Astrocyte of the spinal cord (primary cell): ENCODE measurements at places on chromosomes 4 and X.
A peak's percentile ranks its signal among the peaks of the same experiment; 100 is the strongest.

DNA sequence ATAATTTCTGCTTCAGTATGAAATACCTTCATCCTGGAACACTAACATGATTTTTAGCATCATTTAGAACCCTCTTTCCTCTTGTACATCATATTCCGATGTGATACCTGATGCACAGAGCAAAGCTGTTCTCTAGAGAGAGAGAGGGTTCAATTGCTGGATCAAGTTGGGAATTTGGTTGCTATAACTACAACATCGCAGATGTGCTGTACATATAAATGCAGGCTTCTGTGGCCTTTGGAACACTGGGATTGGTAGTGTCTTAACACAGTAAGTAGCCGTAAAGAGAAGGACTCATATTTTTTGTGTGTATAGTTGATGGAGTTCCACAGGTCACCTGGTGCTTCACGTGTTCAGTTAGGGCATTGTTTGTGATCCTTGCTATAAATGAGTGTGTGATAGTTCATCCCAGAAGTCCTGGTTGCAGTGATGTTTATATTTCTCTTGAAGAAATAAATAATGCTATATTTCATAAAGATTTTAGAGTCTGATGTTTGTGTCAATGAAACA lies 119.2 kb downstream of the RAPGEF2 start:
- DNase-seq = no peak

- DNase-seq = peak; percentile 68
Observed at GRCh38 chr4:167713756-167714155, 378.6 kb upstream of the ANXA10 start.

- no peak for DNase-seq
Observed at GRCh38 chr4:72768364-72768763, 199.3 kb upstream of the ADAMTS3 start.

DNA sequence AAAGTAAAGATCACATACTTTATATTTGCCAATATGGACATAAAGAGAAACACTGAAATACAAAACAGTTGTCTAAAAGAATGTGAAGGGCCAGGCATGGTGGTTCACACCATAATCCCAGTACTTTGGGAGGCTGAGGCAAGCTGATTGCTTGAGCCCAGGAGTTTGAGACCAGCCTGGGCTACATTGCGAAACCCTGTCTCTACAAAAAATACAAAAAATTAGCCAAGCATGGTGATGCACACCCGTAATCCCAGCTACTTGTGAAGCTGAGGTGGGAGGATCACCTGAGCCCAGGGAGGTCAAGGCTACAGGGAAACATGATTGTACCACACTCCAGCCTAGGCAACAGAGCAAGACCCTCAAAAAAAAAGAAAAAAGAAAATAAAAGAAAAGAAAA lies 11.8 kb downstream of the RBM47 start:
- no peak for DNase-seq

GRCh38 chr4:74830928-74831327 lies 36.6 kb upstream of the BTC start:
- no peak for DNase-seq

GRCh38 chr4:12734586-12734985 lies 749.6 kb downstream of the RAB28 start:
- DNase-seq = no peak

GRCh38 chrX:44422631-44423030 lies 79.2 kb upstream of the EFHC2 start:
- no peak for DNase-seq

GRCh38 chr4:3712112-3712805 lies 53.9 kb upstream of the ADRA2C start:
- no peak for DNase-seq

- DNase-seq = no peak
Observed at GRCh38 chr4:47427935-47428334, 35.6 kb downstream of the COMMD8 start.

DNA sequence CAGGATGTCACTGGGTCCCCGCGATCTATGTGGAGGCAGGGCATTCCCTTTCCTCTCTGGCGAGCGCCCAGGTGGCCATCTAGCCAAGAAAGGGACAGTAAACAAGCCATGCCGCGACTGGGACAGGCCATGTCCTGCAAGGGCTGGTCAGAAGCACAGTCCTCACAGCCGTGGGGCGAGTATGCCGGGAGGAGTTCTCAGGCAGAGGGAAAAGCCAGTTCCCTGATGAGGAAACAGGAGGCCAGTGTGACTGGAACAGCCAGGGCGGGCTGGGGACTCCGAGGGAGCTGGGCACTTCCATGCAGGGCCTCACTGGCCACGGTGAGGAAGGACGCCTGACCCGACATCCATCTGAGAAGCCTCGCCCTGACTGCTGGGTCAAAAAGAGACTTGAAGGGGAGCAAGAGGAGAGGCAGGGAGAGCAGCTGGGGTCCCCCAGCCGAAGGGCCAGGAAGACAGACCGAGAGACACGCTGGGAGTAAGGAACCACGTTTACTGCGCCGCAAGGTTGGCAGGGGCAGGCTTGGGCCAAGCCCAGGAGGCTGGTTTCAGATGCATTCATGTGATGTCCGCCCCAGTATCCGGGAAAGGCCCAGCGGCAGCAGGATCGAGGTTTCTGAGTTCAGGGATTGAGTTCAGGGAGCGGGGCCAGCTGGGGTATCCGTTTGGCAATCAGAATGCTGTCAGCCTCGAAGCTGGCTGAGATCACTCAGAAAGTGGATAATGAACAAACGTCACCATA lies 15.0 kb downstream of the CFAP99 start:
- DNase-seq = no peak

GRCh38 chrX:72124540-72125201 lies 7.0 kb downstream of the RTL5 start:
- DNase-seq = no peak

DNA sequence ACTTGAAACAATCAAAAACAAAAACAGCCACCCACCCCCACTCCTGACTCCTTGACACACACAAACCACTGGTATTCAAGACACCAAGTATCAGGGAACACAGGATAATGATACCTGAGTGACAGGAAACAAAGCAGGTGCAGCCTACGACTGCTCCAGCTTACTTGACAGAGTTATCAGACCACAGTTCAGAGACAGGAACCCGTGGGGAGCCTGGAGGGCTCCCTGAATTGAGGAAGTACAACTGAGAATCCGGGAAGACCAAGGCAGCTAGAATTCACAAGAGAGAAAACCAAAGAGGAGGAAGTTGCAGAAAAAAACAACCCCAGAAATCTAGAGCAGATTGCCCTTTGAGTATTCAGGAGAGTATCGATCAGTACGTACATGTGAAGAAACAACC lies 20.5 kb downstream of the COMMD8 start:
- DNase-seq = no peak

DNA sequence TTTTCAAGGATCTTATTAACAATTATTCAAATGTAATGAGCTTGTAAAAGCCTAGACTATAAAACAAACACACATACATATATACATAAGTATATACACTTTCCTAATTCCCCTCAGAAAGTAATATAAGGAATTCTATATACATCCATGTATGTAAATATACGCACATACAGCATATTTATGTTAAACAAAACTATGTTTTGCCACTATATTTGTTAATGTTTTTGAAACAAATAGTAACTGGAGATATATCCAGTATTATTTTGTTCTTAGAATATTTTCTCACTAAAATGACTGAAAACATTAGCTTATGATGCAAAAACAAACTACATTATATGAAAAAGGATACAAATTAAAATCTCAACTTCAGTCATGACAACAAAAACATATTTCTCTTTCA lies 85.1 kb downstream of the FBXO8 start:
- no peak for DNase-seq

- DNase-seq = no peak
Observed at GRCh38 chrX:6574762-6575161, 39.8 kb upstream of the VCX3A start.

DNA sequence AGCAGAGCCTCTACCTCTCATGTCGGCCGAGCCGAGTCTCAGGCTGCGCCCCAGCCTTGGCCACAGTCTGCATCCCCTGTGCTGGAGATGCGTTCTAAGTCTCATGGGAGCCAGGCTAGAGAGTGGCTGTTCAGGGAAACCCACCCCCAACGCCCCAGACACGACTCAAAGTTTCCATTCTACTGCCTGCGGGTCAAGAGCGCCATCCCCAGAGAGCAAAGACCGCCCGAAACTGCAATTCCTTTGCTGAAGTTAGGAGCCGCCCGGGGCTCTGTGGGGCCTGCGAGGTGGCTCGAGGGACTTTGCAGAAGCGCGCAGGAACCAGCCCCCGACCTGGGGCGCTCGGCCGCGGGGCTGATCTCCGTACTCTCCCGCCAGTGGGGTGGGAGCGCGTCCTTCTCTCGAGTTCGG lies 10.0 kb upstream of the ELF4 start:
- DNase-seq = no peak

DNA sequence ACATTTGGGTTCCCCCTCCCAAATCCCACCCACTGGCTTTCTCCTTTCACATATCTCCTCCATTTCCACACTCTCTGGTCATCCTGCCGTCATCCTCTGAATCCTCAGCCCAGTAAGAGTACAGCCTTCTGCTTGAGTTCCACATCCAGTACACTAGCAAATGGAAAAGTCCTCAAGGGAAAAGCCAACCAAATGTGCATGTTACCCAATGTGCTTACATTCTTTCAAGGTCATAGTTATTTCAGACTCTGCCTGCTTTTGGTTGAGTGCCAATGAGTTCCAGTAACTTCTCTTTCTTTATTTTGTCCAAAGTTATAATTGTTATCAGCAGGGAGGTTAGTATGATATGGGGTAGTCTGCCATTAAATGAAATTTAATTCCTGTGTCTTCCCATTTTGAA lies 78.1 kb downstream of the SRPX start:
- DNase-seq = peak; percentile 43

DNA sequence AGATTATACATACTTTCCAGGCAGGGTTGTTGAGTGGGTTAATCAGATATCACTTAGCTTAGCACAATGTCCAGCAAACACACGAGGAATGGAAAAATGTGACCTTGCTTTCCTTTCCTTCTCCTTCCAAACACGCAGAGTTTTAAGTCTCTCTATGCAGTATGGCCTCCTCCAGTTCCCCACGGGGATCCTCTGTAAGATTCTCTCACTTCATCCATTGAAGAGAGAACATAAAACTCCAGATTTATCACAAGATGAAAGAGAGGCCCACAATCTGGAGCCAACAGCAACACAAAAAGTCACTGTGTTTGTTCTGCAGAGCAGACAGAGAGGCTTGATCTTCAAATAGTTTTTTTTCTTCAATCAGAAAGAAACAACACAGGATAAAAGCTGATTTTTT lies 336.8 kb upstream of the CLNK start:
- peak; percentile 8 for DNase-seq

GRCh38 chrX:105646592-105647372 lies 175.6 kb upstream of the NRK start:
- no peak for DNase-seq

- peak; percentile 81 for DNase-seq
Observed at GRCh38 chr4:144906181-144906925, 191.6 kb downstream of the ANAPC10 start.

DNA sequence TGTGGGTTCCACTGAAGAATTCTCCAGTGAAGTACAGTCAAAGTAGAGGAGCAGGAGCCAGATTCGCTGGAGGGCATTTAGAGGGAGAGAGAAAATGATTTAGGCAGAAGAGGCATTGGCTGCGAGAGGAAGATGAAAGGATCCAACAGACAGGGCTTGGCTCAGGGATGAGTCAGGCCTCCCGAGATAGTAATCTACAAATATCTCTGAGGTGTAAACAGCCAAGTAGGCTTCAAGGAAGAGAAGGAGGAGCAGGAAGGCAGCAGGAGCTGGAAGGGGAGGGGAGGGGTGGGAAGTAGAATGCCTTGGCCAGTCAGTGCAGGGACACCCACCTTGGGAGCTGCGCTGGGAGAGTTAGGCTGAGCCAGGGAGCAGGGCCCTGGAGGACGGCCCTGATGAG lies 55.5 kb downstream of the PJA1 start:
- peak; percentile 29 for DNase-seq

GRCh38 chr4:8258552-8259212 lies 10.9 kb upstream of the HTRA3 start:
- no peak for DNase-seq

DNA sequence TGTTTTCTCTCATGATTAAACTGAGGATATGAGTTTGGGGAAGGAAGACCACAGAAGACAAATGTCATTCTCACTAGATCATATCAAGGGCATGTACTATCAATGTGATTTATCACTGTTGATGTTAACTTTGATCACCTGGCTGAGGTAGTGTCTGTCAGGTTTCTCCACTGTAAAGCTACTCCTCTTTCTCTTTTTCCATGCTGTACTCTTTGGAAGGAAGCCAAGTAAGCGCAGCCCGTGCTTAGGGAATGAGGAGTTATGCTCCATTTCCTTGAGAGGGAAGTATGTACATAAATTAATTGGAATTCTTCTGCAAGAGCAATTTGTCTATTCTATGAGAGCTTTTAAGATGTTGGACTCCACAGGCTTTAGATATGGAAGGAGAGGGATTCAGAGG lies 4.0 kb upstream of the KANTR start:
- DNase-seq = no peak

- no peak for DNase-seq
Observed at GRCh38 chr4:25000639-25001038, 30.1 kb downstream of the LGI2 start.

GRCh38 chr4:52894443-52894842 lies 32.3 kb downstream of the RASL11B start:
- DNase-seq = peak; percentile 48

- DNase-seq = no peak
Observed at GRCh38 chrX:39894683-39895082, 203.1 kb downstream of the BCOR start.

GRCh38 chrX:40132751-40133150 lies 35.0 kb upstream of the BCOR start:
- DNase-seq = peak; percentile 84

DNA sequence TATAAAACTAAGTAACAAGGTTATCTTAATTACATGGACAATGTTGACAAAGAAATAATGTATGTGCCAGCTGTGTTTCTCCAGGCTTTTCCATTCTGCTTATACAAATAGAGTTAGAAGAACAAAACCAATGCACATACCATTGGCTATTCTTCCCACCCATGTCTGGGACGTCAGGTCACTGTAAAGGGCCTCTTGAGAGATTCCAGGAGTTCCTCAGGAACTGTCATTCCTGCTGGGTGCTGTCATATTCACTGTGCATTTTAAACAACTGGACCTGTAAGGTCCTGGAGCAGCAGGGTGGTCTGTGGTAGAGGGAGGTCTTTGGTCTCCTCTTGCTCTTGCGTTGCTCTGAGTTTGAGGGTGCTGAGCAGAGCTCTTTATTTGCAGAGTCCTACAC lies 74.6 kb upstream of the AP1S2 start:
- no peak for DNase-seq

- DNase-seq = no peak
Observed at GRCh38 chr4:140819610-140820009, 63.4 kb upstream of the TBC1D9 start.

DNA sequence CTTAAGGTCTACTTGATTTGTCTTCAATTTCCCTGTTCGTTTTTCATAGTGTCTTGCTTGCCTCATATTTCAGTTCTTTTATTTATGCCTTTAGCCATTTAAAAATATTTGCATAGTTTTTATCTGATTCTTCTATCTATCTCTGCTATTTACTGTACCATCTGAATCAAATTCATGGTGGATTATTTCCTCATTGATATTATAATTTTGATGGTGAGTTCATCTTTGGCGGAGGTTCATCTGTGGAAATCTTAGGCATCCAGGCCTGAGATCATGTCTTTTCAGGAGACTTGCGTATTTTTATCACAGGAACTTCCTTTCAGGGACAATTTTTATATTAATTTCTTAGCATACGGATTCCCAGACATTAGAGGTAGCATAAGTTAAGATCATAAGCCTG lies 275.2 kb downstream of the STPG2 start:
- DNase-seq = no peak

- no peak for DNase-seq
Observed at GRCh38 chrX:37672563-37672962, 13.0 kb upstream of the XK start.

- peak; percentile 51 for DNase-seq
Observed at GRCh38 chr4:150579551-150580234, 2.3 kb upstream of the MAB21L2 start.

- DNase-seq = peak; percentile 46
Observed at GRCh38 chrX:145751943-145752342, 65.7 kb upstream of the SLITRK2 start.
